Neuronal stem cell (in vitro differentiated cells): ENCODE measurements at places on chromosomes 1 and 21.

DNA sequence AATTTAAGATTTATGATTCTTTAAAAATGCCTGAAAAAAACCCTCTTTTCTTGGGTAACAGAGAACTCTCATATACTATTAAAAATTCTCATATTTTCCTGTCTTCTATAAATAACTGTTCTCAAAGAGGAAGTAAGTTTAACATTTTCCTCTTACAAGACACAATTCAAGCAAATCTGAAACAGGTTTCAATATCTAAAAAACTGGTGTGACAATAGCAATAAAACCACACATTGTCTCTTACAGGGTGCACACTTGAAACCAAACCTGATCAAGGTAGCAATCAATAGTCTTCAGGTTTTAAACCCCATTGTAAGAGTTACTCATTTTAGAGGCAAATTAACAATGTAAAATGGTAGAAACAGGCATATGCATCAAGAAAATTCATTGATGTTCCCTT is 28.0 kb downstream of the FUBP1 start:
- no peak overlapping the region for H3K4me3 ChIP-seq
- H3K27ac ChIP-seq: no peak overlapping the region
- no peaks in the 10 kb centered on the region for H3K4me1 ChIP-seq
- H3K36me3 ChIP-seq: peaks cover 18% of the 10 kb centered on the region
- no peaks in the 10 kb centered on the region for H3K27me3 ChIP-seq
- no peak for DNase-seq

- H3K27ac ChIP-seq: no peak overlapping the region
- DNase-seq: no peak
- H3K4me1 ChIP-seq: peaks cover 2% of the 10 kb centered on the region
- peak overlapping the region; percentile 99 for H3K4me3 ChIP-seq
Measured at GRCh38 chr1:67429011-67429527, 1.1 kb downstream of the SERBP1 start.

DNA sequence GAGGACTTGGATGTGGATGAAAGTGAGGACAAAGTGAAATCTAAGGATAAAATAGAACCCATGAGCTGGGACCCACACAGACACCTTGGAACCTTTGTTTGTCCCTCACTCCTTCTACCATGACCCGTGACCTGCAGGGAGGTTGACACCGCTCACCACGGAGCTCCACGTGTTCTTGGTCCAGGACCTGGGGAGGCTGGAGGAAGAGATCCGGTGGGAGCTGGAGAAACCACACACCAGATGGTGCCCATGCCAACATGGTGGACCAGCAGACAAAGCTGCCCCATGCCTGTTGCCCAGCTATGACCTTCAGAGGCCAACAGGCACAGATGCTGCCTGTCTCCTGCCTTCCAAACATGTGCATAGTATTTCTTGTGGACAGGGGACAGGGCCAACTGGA is 721.9 kb downstream of the PTPRU start:
- H3K36me3 ChIP-seq: no peaks in the 10 kb centered on the region
- no peak overlapping the region for H3K4me3 ChIP-seq

GRCh38 chr1:11422686-11423085 is 56.3 kb upstream of the DISP3 start:
- no peaks in the 10 kb centered on the region for H3K27me3 ChIP-seq
- no peak for DNase-seq
- no peaks in the 10 kb centered on the region for H3K4me1 ChIP-seq
- H3K27ac ChIP-seq: no peak overlapping the region
- no peaks in the 10 kb centered on the region for H3K36me3 ChIP-seq
- H3K4me3 ChIP-seq: no peak overlapping the region

DNA sequence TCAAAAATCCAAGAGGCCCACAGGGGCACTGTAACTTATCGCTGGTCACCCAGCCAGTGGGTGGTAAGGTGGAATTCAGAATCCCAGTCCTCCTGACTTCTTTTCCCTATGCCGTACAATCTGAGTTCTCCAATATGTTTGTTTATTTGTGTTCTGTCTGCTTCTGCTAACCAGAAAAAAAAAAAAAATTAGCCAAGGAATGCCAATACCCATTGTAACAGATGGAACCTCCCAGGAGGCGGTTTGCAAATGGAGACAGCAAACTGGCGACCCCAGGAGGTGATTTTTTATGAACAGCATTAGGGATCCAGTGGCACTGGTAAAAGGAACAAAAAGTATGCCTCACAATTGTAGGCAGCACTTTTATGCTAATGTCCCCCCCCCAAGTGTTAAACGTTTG is 189.0 kb upstream of the FGGY start:
- no peak for DNase-seq
- H3K27ac ChIP-seq: no peak overlapping the region
- H3K36me3 ChIP-seq: no peaks in the 10 kb centered on the region
- H3K4me3 ChIP-seq: no peak overlapping the region

GRCh38 chr1:6651909-6652308 is 27.2 kb downstream of the THAP3 start:
- DNase-seq: no peak
- H3K36me3 ChIP-seq: peaks cover 58% of the 10 kb centered on the region
- H3K4me1 ChIP-seq: no peaks in the 10 kb centered on the region
- no peak overlapping the region for H3K27ac ChIP-seq
- no peak overlapping the region for H3K4me3 ChIP-seq

- H3K4me1 ChIP-seq: peaks cover 6% of the 10 kb centered on the region
- H3K4me3 ChIP-seq: peak within 1 kb of the TSS; percentile 52
- H3K27me3 ChIP-seq: peaks cover 42% of the 10 kb centered on the region
- DNase-seq: peak; percentile 35
Measured at GRCh38 chr1:161020509-161021164, at the start of gene F11R. Gene F11R (minus strand): TSS chr1:161021152. CDS start chr1:161021073, 79 bp downstream.

GRCh38 chr1:244050835-244051444 is at the start of gene ZBTB18:
Gene ZBTB18 (plus strand): TSS chr1:244051283. CDS start chr1:244051432, 149 bp downstream.
- H3K4me3 ChIP-seq: peak within 1 kb of the TSS; percentile 87
- peaks cover 23% of the 10 kb centered on the region for H3K4me1 ChIP-seq
- no peak within 1 kb of the TSS for H3K27ac ChIP-seq
- H3K27me3 ChIP-seq: no peaks in the 10 kb centered on the region
- no peak for DNase-seq

GRCh38 chr1:173206816-173207568 is at the start of gene TNFSF4:
Gene TNFSF4 (minus strand): TSS chr1:173207331. CDS start chr1:173207176, 155 bp downstream.
- H3K27me3 ChIP-seq: no peaks in the 10 kb centered on the region
- no peak within 1 kb of the TSS for H3K4me3 ChIP-seq
- H3K36me3 ChIP-seq: no peaks in the 10 kb centered on the region

GRCh38 chr1:201531551-201532425 is 7.1 kb upstream of the NAV1 start:
- peaks cover 12% of the 10 kb centered on the region for H3K4me1 ChIP-seq
- H3K27me3 ChIP-seq: no peaks in the 10 kb centered on the region
- no peak overlapping the region for H3K4me3 ChIP-seq
- no peaks in the 10 kb centered on the region for H3K36me3 ChIP-seq
- no peak for DNase-seq
- H3K27ac ChIP-seq: no peak overlapping the region

DNA sequence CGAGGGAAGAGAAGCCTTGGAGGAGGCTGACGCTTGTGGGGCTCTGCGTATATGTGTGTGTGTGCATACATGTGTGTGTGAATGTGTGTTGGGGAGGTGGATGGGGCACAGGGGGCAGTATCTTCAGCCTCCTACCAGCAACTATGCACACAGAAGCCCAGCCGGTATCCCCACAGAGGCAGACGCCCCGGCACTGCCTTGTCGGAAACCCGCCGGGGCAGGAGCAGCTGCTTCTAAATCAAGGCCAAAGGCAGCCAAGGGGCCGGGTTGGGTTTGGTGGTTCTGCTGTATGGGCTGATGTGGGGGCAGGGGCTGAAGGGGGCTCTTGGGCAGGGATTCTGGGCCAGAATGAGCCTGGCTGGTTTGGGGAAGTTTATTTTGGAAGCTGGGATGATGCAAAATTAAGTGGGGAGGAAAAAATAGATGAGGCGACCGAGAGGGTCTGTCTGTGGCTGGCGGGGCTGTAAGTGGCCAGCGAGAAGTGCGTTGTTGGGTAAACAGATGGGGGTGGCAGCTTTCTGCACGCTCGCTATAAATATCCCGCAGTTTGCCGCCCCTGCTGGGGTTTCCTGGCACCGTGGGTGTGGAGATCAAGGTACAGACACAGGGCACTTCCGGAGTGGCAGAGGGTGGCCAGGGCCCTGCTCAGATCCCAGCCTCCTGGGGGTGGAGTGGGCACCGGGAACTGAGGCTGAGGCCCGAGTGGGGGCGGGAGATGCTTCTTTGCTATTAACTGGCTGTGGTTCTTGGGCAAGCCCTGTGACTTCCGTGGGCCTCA is 11.0 kb upstream of the WNT4 start:
- peaks cover 51% of the 10 kb centered on the region for H3K27me3 ChIP-seq
- H3K36me3 ChIP-seq: no peaks in the 10 kb centered on the region
- H3K4me3 ChIP-seq: no peak overlapping the region
- no peak overlapping the region for H3K27ac ChIP-seq

DNA sequence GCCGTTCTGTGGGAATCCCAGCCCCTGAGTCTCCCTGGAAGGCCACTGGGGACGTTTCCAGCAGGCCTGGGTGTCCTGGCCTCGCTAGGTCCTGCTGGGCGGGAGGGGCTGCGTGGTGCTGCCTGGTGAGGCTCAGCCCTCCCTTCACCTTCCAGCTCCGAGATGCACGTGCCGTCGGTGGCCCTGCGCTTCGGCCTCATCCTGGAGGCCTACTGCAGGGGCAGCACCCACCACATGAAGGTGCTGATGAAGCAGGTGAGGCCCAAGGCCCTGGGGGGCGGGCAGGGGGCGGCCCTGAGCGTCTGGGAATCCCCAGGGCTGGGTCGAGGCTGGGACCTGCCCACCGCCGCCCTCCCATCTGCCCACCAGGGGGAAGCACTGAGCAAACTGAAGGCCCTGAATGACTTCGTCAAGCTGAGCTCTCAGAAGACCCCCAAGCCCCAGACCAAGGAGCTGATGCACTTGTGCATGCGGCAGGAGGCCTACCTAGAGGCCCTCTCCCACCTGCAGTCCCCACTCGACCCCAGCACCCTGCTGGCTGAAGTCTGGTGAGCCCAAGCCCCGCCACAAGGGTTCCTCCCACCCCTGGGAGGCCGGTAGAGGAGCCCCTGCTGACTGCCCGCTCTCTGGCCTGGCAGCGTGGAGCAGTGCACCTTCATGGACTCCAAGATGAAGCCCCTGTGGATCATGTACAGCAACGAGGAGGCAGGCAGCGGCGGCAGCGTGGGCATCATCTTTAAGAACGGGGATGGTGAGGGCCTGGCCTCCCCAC is 70.3 kb downstream of the PIK3CD start:
- no peak overlapping the region for H3K4me3 ChIP-seq
- peaks cover 5% of the 10 kb centered on the region for H3K4me1 ChIP-seq
- H3K27me3 ChIP-seq: no peaks in the 10 kb centered on the region

- H3K27ac ChIP-seq: no peak overlapping the region
- no peak for DNase-seq
- H3K4me3 ChIP-seq: no peak overlapping the region
- no peaks in the 10 kb centered on the region for H3K27me3 ChIP-seq
- no peaks in the 10 kb centered on the region for H3K36me3 ChIP-seq
- H3K4me1 ChIP-seq: peaks cover 25% of the 10 kb centered on the region
Measured at GRCh38 chr1:161076410-161076809, 6.7 kb upstream of the ARHGAP30 start.

DNA sequence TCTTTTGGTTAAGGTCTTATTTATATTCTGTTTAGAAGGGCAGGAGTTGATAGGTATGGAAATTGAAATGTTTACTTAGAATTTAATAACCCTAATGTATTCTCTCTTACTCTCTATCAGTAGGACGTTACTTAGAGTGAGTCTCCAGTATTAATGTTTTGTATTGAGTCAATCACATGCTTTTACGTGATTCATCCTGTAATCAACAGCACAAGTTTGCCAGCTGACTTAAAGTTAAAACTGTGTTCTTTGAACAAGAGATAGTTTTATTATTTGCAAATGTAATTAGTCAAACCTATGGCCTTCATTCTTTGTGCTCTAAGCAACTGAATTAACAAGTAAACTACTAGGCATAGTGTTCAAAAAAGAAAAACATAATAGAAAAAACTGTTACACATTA is 57.3 kb downstream of the PKN2 start:
- H3K36me3 ChIP-seq: no peaks in the 10 kb centered on the region
- H3K27me3 ChIP-seq: no peaks in the 10 kb centered on the region
- DNase-seq: no peak
- H3K4me1 ChIP-seq: no peaks in the 10 kb centered on the region
- no peak overlapping the region for H3K27ac ChIP-seq

DNA sequence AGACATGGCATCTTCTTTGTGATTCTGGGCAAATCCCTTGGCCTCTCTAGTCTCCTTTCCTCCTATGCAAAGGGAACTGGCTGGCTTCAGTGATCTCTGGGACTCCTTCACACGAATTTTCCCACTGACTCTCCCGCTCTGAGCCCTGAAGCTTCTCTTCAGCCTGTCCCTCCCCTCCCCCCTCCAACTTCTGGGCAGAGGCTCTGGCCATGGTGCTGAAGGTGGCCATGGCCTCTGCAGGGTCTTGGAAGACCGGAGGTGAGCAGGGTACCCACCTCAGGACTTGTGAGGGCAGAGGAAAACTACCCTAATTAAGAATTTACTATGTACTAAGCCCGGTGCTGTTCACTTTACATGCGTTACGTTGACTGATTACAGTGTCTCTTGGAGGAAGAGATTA is 29.4 kb upstream of the POU3F1 start:
- H3K27ac ChIP-seq: no peak overlapping the region
- H3K27me3 ChIP-seq: no peaks in the 10 kb centered on the region
- peak; percentile 57 for DNase-seq
- H3K4me3 ChIP-seq: no peak overlapping the region
